ENCODE measurements at places on chromosomes 12 and 14. TPM values are rescaled to one million over a fixed set of nuclear protein-coding genes. Genes with fewer than 3 reads are reported as not detected.

- H3K36me3 ChIP-seq, result no peaks in the 10 kb centered on the region
- H3K27me3 ChIP-seq, result no peaks in the 10 kb centered on the region
- no peak overlapping the region for H3K27ac ChIP-seq
These were observed 68.1 kb downstream of the FSCB start for GRCh38 chr14:44438936-44439335.

The LRP1-AS gene
- total RNA-seq, result not detected

- no peaks in the 10 kb centered on the region for H3K4me1 ChIP-seq
- peak; percentile 39 for DNase-seq
- peaks cover 85% of the 10 kb centered on the region for H3K36me3 ChIP-seq
- no peaks in the 10 kb centered on the region for H3K27me3 ChIP-seq
- no peak overlapping the region for H3K27ac ChIP-seq
These were observed 20.5 kb downstream of the AGAP2 start for GRCh38 chr12:57717846-57718640.

GRCh38 chr12:56980268-56980667, 22.9 kb upstream of the RDH16 start:
- H3K36me3 ChIP-seq, result no peaks in the 10 kb centered on the region
- no peak overlapping the region for H3K4me3 ChIP-seq
- H3K4me1 ChIP-seq, result no peaks in the 10 kb centered on the region
- no peak overlapping the region for H3K27ac ChIP-seq

The HOXC11 gene
- not detected for total RNA-seq

DNA sequence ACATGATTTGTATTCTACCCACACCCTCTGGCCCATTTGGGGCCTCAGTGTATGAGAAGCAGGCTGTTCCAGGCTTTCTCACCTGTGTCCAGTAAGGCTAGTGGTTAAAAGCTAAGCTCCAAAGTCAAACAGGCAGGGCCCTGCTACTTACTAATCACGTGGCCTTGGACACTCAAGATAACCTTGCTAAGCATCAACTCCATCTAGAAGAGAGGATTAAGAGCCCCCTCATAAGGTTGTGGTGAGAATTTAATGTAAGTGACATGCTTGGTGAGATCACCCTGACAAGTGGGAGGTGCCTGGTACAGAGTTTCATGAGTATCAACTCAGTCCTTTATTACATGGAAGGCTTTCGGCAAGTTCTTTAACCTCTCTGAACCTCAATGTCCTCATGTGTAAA, 17.8 kb downstream of the ACSM4 start:
- no peak for DNase-seq
- H3K27me3 ChIP-seq, result no peaks in the 10 kb centered on the region
- no peaks in the 10 kb centered on the region for H3K4me1 ChIP-seq
- H3K4me3 ChIP-seq, result no peak overlapping the region

GRCh38 chr12:1769809-1770494, 50.4 kb upstream of the LRTM2 start:
- peaks cover 7% of the 10 kb centered on the region for H3K36me3 ChIP-seq
- no peaks in the 10 kb centered on the region for H3K27me3 ChIP-seq
- no peak for DNase-seq
- H3K4me1 ChIP-seq, result peaks cover 20% of the 10 kb centered on the region
- H3K27ac ChIP-seq, result no peak overlapping the region
- H3K4me3 ChIP-seq, result no peak overlapping the region

The CCDC197 gene
- not detected for total RNA-seq

- H3K4me3 ChIP-seq, result no peak overlapping the region
- DNase-seq, result no peak
- H3K4me1 ChIP-seq, result no peaks in the 10 kb centered on the region
- H3K27ac ChIP-seq, result no peak overlapping the region
- no peaks in the 10 kb centered on the region for H3K36me3 ChIP-seq
These were observed 37.6 kb downstream of the INSM2 start for GRCh38 chr14:35571598-35571997.

The TPH2 gene
- total RNA-seq, result 0.11 TPM

- no peaks in the 10 kb centered on the region for H3K4me1 ChIP-seq
- no peaks in the 10 kb centered on the region for H3K27me3 ChIP-seq
- no peak for DNase-seq
These were observed 19.3 kb downstream of the MBIP start for GRCh38 chr14:36301159-36301558.

The RFLNA gene
- 2.2 TPM for total RNA-seq
